ENCODE measurements at places on chromosomes 4 and X.

DNA sequence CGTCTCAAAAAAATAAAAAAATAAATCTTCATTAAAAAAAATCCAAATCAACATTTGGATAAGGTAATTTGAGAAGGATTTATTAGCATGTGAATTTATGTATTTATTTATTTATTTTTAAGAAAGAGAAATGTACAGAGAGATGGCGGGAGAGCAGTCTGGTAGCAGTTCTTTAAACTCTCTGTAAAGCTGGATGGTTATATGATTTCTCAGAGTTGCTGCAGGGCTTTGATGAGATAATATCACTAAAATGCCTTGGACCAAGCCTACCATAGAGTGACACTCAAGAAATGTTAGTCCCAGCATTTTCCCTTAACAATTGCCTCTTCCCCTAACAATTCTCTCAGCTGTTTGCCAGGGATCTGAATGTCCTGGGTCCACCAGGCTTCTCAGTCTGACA lies 103.4 kb upstream of the LNX1 start:
- DNase-seq: no peak

GRCh38 chrX:39550795-39551361 lies 546.9 kb downstream of the BCOR start:
- DNase-seq: no peak

DNA sequence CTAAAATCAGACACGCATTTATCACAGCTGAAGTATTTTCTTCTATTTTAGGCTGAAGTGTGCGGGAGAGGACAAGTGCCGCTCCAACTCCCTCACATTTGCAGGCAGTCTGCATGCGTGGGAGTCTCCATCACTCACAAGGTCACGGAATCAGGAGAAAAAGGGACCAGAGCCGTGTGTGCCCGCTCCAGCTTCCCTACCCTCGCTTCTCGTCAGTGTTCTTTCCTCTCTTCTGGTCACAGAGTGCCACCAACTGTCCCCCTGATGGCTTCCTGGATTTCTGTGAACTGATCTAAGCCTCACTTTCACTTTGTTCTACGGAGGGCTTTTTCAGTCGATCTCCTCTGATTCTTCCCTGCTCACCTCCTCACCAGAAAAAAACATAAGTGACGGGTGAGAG lies 407.4 kb upstream of the AADAT start:
- no peak for DNase-seq

DNA sequence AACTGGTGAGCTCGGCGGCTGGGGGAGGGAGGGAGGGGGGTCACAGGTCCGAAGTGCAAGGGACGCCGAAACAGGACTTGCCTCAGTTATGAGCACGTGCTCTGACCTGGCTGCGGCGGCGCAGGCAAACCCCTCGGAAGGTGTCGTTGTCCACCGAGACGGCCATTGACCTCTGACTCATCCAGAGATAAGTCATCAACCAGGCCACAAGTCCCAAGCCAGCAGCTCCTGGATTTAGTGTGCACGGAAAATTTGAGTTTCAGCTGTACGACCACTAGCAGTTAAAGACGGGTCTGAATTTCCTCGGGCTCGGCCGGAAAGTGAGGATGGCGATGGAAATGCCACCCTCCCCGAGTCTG lies 674 bp downstream of the SH3D19 start:
- no peak for DNase-seq

GRCh38 chrX:20011608-20012007 lies 20.7 kb upstream of the BCLAF3 start:
- DNase-seq: no peak

- DNase-seq: no peak
Measured at GRCh38 chr4:52643785-52644244, 15.3 kb downstream of the USP46 start.

- DNase-seq: no peak
Measured at GRCh38 chrX:28135378-28136047, 154.3 kb upstream of the DCAF8L1 start.

DNA sequence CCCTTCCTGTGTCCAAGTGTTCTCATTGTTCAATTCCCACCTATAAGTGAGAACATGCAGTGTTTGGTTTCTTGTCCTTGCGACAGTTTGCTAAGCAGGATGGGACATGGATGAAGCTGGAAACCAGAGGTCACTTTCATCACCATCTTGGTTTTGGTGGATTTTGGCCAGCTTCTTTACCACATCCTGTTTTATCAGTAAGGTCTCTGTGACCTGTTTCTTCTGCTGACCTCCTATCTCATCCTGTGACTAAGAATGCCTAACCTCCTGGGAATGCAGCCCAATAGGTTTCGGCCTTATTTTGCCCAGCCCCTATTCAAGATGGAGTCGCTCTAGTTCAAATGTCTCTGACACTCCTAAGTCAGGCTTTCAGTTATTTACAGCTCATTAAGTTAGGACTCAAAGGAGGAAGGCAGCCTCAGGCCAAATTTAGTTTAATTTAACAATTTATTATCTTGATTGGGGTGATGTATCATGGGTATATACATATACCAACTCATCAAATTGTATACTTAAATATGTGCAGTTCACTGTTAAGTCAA lies 169.9 kb upstream of the NDP start:
- DNase-seq: no peak
